Activated T-cell treated with anti-CD3 and anti-CD28 coated beads, Interleukin-2, amount 50 U/mL, for 1 hour (primary cell): ENCODE measurements at places on chromosomes 12 and 14.

GRCh38 chr12:52032446-52032803 is 18.8 kb upstream of the NR4A1 start:
- DNase-seq: no peak

GRCh38 chr12:68506619-68507018 is 104.1 kb upstream of the RAP1B start:
- no peak for DNase-seq

GRCh38 chr12:105235281-105235731 is 668 bp downstream of the APPL2 start:
- no peak for DNase-seq

DNA sequence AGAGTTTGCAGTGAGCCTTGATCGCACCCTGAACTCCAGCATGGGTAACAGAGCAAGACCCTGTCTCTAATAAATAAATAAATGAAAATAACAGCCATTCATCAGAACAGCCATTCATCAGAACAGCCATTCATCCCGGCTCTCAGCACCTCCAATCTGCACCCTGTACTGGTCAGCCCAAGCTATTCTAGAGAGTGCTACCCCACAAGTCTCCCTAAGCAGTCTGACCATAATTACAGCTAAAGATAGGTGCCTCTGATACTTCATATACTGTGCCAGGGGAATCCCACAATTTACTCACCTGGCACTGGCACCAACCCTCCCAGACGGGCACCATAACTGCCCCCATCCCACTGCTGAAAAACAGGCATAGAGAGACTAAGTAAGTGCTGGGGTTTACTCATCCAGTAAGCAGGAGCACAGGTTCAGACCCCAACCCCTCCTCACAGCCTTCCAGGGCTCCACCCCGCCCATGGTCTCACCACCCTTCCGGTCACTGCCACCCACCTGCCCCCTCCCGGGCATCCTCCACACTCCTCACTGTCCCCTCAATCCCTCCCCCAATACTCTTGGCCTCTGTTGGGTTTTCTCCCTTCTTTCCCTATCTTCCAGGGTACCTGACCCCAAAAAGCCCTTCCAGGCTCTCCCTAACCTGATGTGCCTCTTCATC is 15.2 kb upstream of the EIF5 start:
- DNase-seq: no peak

- DNase-seq: no peak
Observed at GRCh38 chr12:119687406-119687805, 19.5 kb downstream of the PRKAB1 start.

- no peak for DNase-seq
Observed at GRCh38 chr12:120813588-120814153, 88.0 kb downstream of the ACADS start.

DNA sequence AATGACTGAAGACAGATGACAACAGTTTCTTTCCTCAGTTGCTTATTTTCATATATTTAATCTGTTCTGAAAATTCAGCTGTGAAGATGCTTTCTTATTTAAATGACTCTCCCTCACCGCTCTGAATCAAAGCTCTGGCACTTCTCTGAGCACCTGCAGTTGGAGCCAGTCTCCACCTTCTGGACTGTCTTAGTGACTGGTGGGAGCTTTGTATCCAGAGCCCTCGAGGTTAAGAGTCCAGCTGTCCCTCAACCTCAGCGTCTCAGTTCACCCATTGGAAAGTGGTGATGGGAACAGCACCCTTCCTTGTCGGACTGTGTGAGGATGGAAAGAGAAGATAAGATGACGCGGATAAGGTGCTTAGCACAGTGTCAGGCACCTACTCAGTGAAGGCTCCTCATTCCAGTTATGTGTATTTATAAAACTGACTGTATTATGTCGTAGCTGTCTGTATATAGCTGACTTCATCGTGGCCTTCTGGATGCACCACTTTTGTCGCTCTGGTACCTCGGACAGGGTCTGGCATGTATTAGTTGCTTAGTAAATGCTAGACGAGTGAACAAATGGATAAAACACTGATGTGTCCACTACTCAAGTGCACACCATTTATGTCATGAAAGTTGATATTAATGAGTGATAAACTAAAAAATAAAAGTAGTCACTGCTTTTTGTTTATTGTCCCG is 34.5 kb downstream of the ELK3 start:
- no peak for DNase-seq
